Tibial artery (tissue), 4 donors: ENCODE measurements at places on chromosomes 7 and 10.

- no peak for DNase-seq
These were observed 445.9 kb upstream of the LRRN3 start for GRCh38 chr7:110645060-110645459.

GRCh38 chr7:148095066-148095465 is 495.5 kb upstream of the C7orf33 start:
- no peak for DNase-seq

- DNase-seq = peak; percentile 17
These were observed 31.7 kb downstream of the CAMK2B start for GRCh38 chr7:44293561-44294324.

DNA sequence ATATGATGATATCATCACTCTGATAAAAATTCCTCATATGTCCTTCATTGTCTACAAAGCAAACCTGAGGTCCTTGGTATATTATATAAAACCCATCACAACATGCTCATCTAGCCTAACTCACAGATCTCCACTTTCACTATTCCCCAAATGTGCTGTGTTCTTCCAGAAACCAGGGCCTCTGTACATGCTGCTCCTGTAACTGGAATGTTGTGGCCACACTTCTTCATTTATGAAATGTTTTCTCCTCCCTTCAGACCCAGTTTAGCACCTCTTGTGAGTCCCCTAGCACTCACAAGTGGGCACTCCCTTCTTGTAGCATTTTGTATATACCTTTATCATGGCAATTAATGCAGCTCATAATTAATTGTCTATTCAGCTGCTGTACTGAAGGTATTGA is 61.9 kb downstream of the AASS start:
- DNase-seq = no peak

DNA sequence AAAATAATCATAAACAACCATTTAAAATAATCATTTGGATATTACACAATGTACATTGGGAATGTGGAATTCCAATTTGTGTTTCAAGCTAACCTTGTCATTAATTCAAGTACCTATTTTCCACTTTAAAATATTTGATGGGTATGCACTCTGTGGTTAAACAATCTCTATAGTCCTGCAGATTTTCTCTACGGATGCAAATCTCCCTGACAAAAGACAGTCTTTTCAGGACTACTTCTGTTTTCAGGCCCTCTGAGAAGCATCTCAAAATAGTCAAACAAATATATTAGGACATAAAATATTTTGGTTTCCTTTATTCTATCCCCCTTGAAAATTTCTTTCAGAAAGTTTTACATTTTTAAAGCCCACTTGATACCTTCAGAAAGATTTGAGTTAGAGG is 735.6 kb upstream of the MBL2 start:
- DNase-seq = no peak

DNA sequence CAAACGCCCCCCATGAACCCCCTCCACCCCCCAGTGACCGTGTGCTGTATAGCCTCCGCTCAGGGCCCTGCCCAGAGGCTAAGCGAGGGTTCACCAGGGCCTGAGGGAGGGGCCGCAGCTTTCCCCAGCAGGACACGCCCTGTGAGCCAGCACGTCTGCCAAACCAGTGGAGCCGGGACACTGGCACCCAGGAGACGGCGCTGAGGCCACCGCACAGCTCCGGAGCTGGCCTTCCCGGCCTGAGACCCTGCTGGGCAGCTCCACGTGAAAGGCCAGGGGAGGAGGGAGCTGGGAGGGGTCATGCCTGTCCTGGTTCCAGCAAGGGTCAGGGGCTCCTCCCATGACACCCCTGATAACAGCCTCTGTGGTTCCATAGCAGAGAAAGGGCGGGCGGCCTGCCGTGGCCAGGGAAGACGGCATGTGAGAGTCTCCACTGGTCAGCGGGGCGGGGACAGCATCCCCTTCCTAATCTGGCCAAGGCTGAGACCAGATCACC is 278.3 kb downstream of the ELFN1 start:
- DNase-seq = no peak

DNA sequence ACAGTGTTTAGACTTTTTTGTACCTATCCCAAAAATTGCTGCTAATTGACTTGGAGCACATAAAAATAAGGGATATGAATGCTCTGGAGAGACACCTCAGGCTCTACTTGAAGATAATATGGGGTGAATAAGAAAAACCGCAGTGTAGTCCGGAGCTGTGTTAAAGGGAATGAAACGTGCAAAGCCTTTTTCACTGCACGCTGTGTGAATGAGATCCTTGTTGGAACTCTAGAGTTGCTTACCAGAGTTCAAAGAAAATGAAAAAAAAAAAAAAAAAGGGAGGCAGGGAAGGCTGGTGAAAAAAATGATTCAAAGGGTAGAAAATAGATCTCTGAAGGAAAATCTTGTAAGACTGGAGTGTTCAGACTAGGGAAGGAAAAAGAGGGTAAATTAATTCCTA is 226.6 kb downstream of the LRMDA start:
- no peak for DNase-seq

- DNase-seq = no peak
These were observed 10.6 kb downstream of the PPP2R2D start for GRCh38 chr10:131911451-131911850.

DNA sequence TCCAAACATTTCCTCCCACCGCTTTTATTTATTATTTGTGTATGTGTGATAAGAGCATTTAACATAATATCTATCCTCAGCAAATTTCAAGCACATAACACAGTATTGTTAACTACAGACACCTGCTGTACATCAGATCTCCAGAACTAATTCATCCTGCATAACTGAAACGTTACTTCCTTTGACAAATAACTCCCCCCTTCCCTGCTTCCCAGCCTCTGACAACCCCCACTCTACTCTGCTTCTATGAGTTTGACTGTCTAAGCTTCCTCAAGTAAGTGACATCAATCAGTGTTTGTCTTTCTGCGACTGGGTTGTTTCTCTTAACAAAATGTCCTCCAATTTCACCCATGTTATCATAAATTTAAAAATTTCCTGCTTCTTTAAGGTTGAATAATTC is 22.1 kb downstream of the C10orf71 start:
- DNase-seq = no peak

GRCh38 chr10:119478111-119478802 is 64.3 kb downstream of the RGS10 start:
- no peak for DNase-seq

- peak; percentile 58 for DNase-seq
These were observed 102.2 kb downstream of the RBM20 start for GRCh38 chr10:110746254-110746826.

- no peak for DNase-seq
These were observed 32.2 kb upstream of the PPP1R9A start for GRCh38 chr7:94875201-94875600.

DNA sequence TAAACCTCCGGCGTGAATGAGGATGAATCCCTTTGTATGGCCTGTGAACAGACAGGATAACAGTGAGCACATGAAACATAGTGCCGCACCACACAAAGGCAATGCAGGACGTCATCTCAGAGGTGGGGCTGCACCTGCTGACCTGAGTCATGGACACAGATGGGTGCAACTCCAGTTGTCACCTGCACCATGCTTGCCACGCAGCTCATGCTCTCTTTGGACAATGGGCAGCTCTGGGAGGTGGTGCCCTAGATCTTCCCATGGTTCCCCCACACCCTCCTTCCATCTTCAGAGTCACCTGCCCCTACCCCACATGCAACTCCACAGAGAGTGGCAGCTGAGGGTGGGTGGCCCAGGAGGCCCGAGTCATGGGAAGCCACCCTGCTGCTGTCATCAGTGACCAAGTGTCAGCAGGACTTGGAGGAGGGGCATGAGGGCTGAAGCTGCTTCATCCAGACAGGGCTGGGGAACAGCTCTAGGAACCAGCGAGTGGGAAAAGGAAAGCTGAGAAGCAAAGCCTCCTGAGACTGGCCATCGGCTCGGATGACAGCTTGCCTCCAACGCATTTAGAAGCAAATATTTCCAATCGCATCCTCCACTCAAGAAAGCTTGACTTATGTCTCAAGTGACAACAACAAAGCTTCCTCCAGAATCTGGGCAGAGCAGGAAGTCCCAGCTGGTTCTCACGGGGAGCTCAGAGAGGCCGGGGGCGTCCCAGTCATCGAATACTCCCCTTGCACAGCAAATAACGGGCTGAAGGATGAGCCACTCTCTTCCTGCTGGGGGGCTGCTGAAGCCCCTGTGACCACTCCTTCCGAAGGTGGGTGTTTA is 27.1 kb downstream of the VIPR2 start:
- DNase-seq = peak; percentile 57

- no peak for DNase-seq
These were observed 269.7 kb upstream of the PHF14 start for GRCh38 chr7:10703981-10704380.

- DNase-seq = no peak
These were observed 55.1 kb downstream of the LGI1 start for GRCh38 chr10:93812659-93813338.

DNA sequence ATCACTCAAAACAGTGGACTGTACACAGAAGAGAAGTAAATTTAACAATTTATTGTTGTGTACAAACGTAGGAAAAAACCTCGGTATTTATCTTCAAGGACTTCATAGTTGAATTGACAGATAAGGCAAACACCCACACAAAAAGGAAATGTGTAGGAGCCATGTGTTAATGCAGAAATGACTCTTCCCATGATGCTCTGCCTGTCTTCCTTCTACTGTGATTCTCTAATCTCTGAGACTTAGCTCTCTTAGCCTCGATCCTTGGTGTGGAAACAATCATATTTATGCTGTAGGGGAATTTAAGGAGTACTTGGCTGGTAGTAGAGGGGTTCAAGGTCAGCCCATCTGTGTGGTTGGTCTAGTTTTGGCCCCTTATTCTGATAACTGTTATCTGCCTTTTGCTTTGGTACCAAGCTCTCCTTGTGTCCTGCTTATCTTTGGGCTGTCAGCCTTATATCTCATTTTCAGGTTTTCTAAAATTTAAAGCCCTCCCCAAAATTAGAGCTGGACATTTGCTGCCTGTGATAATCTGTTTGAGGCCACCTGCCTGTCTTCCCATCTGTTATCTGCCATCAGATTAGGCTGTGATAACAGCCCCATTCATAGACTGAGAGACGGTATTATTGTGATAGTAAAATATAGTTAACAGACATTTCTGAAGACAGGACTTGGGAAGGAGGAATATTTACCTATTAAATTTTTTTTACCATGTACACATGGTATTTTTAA is 81.7 kb downstream of the GPR85 start:
- no peak for DNase-seq

GRCh38 chr10:122112625-122113160 is 123.7 kb downstream of the TACC2 start:
- DNase-seq = peak; percentile 85

DNA sequence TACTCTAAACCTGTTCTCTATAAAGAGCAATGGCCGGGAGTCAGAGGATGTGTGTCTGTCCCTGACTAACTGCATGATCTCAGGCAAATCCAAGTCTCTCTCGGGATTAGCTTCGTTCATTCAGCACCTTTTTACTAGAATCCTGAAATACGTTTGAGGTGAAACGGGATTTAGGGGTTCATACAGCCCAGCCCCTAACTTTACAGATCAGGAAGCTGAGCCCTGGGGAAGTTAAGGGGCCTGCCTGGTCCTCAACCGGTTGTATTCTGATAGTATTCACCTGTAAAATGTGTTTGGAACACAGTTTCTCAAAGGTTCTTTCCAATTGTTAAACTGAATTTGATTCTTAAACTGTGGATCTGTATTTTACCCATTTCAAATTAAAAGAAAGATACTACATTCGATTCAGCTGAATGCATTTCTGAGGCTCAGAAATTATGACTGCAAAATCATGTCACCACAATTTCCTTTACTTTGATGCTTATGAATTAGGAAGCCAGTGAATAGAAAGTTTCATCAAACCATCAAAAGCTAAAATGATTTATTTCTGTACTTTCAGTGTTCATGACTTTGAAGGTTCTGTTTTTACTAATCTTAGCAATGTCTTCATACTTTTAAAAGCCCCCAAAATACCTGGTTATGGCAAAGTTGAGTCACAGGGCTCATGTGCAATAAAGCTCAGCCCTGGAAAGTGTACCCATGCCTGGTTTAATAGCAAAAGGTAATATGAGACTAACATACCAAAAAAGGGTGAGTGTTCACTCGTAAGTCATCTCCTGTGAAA is 28.9 kb upstream of the EZH2 start:
- DNase-seq = no peak

DNA sequence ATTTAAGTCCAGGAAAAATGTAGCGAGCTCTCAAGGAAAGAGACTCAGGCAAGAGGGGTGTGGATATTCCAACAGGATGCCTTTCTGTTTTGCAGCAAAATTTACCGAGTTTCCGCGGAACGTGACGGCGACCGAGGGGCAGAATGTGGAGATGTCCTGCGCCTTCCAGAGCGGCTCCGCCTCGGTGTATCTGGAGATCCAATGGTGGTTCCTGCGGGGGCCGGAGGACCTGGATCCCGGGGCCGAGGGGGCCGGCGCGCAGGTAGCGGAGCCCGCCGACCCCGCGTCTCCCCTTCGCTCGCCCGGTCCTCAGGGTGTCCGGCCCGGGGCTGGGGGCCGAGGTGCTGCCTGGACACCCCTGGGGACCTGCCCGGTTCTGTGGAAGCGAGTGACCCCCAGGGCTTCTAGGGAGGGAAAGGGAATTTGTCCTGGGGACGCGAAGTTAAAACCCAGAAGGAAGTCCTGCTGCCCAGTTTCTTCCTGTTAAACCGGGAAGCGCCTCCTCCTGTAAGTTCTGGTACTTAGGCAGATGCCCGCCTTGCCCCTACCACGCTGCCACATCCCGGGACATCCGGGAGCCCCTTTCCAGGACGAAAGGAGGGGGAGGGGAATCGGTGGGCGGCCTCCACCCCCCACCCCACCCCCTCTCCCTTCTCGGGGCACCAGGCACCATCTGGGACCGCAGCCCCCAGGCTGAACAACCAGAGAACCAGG is 2.5 kb downstream of the VSTM2A start:
- no peak for DNase-seq

DNA sequence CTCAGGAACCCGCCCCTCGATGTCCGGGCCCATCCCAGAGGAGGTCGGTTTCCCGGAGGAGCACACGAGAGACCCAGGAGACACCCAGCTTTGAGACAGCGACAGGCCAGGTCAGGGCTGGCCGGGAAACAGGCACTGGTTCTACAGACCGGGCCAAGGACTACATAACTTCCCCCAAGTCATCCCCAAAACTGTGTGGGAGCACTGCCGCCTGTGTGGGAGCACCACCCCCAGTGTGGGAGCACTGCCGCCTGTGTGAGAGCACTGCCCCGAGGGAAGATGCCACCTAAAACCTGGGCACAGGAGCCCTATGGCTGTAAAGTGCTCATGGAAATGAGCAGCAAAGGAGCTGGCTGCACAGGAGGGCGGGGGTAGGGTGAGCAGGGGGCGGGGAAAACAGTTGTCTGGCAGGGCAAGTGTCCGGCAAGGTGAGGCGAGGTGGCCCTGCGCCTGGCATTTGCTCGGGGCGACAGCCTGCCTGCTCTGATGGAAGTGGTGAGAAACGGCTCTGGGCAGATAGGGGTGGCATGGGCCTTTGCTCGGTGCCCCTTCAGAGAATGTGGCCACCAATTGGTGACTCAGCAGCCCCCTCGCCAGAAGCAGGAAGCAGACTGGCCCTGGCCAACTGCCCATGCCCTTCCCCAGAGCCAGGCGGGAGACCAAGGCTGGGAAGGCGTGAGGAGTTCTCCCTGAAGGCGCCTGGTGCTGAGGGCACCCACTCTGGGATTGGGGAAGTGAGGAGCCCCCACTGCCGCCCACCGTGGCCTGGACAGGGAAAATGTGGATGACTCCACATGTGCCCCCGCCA is 26.2 kb downstream of the PAPOLB start:
- DNase-seq = no peak

GRCh38 chr10:45673074-45673648 is 589 bp upstream of the ZFAND4 start:
- no peak for DNase-seq
